ENCODE measurements at places on chromosomes 3 and 15. TPM values are rescaled to one million over a fixed set of nuclear protein-coding genes. Genes with fewer than 3 reads are reported as not detected.

ISL2 gene
- polyA plus RNA-seq = 3.5 TPM

TERB2 gene
- not detected for polyA plus RNA-seq

DNA sequence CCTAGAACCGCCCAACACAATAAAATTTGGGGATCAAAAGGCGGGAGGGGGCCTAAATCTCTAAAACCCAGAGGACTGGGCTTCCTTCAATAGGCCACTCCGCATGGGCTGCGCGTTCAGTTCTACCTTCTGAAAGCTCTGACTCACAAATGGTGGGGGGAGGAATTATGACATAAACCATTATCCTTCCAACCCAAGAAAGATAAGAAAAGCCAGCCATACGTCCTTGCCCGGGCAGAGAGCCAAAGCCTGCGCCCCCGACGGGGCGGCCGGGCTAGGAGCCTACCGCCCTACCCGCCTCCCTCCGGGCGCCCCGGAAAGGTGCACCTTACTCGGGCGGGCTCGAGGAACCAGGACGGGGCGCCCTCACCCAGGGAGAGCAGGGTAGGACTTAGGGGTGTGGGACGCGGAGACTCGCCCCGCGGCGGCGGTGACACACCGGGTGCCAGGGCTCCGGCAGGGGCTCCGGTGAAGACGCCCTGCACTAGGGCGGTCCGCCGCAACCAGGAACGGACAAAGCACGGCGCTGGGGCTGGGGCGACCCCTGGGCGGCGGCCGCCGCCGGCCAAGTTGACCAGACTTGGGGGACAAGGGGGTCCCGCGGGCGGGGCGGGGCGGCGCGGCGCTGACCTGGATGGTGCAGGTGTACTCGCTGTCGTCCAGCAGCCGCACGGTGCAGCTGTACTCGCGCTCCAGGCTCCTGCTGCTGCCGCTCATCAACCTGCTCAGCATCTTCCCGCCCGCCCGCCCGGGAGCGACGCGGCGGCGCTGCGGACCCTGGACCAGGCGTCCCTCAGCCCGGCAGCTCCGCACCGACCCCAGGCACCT is 534 bp downstream of the FRMD5 start:
- peak overlapping the region; percentile 84 for H3K4me3 ChIP-seq
- H3K36me3 ChIP-seq = no peaks in the 10 kb centered on the region
- no peaks in the 10 kb centered on the region for H3K4me1 ChIP-seq
- H3K27ac ChIP-seq = peak overlapping the region; percentile 88
- H3K27me3 ChIP-seq = no peaks in the 10 kb centered on the region

DNA sequence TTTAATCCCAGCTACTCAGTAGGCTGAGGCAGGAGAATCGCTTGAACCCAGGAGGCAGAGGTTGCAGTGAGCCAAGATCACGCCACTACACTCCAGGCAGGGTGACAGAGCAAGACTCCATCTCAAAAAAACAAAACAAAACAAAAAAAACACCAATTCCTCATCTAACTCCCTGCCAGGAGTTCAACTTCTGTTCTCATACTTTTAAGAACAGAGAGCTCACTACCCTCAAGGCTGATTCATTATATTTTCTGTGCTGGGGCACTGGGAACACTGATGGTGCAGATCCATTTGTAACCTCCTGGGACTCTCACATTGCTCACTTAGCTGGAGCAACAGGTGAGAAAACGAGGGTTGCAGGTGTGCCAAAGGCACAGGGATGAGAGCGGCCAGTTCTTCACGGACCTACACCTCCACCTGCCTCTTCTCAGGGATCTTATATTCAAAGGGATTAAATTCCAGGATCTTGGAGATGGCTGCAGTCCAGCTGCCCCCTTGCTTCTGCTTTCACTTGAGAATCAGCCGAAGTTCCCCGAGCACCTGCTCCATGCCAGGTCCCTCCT is 12.3 kb upstream of the CSK start:
- no peaks in the 10 kb centered on the region for H3K36me3 ChIP-seq
- DNase-seq = no peak
- no peak overlapping the region for H3K4me3 ChIP-seq
- peaks cover 8% of the 10 kb centered on the region for H3K27me3 ChIP-seq
- H3K4me1 ChIP-seq = peaks cover 5% of the 10 kb centered on the region
- no peak overlapping the region for H3K27ac ChIP-seq

GRCh38 chr15:41967506-41968206 is 4.7 kb downstream of the EHD4 start:
- H3K4me1 ChIP-seq = peaks cover 36% of the 10 kb centered on the region

GRCh38 chr3:11356269-11356668 is 84.1 kb downstream of the ATG7 start:
- peaks cover 46% of the 10 kb centered on the region for H3K36me3 ChIP-seq
- H3K4me3 ChIP-seq = no peak overlapping the region
- DNase-seq = no peak
- no peaks in the 10 kb centered on the region for H3K27me3 ChIP-seq
- H3K27ac ChIP-seq = no peak overlapping the region

Measured in SK-N-SH (cell line).